ENCODE measurements at places on chromosomes 12 and 14.

DNA sequence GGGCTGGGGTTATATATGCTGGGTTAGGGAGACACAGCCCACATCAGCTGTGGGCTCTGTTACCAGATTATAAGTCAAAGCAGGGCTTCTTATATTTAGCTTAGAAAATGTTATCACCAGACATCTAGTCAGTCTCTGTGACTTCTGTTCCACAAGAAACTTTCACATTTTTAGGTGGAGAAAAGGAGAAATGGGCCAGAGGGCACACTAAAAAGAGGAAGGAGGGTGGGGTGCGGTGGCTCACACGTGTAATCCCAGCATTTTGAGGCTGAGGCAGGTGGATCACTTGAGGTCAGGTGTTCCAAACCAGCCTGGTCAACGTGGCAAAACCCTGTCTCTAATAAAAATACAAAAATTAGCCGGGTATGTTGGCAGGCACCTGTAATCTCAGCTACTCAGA, 28.0 kb upstream of the SLC38A1 start:
- DNase-seq = no peak

- DNase-seq = no peak
These were observed 2.6 kb downstream of the MAP3K12 start for GRCh38 chr12:53496752-53497032.

- DNase-seq = no peak
These were observed 19.2 kb upstream of the CYP46A1 start for GRCh38 chr14:99664937-99665273.

GRCh38 chr12:98745578-98746391, 100.7 kb downstream of the APAF1 start:
- DNase-seq = no peak

GRCh38 chr14:105317546-105317945, 3.0 kb downstream of the PACS2 start:
- DNase-seq = no peak

DNA sequence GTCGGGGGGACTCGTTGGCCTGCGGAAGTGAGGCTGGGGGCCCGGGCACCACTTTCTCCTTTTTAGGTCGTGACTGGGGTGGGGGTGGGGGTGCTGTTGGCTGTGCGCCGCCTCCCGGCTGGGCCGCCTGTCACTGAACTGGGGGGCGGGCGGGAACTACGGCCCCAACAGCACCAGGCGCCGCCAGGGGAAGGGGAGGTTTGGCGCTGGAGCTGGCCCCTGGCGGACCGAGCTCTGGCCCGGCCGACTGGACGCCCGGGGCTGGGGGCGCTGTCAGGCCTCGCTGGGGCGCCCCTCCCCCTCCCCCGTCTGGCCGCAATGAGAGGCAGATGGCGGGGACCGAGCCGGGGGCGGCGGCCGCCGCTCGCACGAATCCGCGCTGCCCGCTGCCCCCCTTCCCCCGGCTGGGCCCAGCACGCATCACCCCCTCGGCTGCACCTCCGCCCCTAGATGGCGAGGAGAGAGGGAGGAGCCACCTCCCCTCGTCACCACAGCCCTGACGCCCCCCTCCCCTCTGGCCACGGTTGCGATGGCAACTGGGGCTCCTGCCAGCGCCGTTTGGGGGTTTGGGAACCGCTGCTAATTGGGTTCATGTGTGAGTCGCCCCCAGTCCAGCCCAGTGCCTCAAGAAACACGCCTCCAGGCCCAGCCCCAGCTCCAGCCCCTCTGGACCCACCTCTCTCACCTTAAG, 723 bp downstream of the NFATC4 start:
- DNase-seq = peak; percentile 65

DNA sequence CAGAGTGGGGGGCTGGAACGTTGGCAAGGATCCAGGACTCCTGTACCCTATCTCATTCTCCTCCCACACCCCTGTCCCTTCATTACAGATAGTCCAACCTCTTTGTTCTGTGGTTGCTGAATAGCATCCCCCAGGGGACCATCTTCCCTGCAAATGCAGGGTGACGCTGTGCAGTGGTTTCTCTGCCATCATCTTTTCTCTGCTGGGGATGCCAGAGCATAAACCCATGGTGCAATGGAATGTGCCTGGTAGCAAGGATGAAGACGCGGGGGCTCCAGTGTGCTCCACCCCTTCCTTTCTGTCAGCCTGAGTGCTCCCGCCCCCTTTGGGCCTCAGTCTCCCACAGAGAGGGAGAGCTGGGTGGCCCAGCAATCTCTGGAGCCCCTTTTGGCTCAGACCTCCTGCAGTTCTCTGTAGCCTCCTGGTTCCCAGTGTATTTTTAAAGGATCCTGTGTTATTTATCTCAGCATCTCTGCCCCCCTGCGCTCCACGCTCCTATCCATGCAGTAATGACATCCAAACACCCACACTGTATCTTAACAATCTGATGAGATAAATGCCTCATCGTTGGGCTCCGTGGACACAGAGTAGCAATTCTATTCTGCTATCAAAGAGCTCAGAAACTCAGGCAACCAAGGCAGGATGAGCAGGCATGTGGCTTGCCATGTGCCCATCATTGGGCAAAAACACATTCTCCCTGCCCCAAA, 212.8 kb downstream of the CACNA1C start:
- no peak for DNase-seq

DNA sequence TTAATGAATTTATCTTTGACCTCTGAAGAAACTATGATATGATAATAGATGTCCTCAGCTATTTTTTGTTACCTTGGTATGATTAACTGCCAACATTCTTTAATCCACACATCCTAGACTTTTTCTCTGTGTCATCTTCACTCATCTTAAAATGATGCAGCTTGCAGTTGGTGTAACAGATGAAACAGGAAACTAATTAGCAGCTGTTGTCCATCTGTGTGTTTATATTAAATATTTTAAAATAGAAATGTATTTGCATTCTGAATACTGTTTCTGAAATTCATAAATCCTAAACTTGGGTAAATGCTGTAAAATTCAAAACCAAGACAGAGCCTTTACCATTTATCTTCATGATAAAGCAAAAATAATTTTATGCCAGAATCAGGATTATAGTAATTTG, 56.1 kb upstream of the GARIN2 start:
- DNase-seq = no peak

GRCh38 chr12:114964841-114965240, 280.9 kb upstream of the TBX3 start:
- no peak for DNase-seq

DNA sequence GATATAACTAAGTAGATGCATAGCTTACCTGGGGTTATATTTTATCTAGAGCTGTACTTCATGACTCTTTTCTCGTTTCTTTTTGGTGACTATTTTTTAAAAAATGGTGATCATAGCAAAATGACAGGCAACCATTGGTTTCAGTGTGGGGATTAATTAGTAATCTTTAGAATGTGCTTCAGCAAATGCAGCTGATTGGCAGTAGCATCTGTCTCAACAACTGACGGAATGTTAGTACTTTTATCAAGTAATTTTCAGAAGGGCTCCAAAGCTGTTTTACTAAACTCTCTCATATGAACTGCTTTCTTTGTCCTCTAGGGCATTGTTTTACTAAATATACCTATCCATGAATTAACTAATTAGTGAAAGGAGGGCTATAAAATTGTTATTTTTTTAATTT, 117.6 kb downstream of the TRMT5 start:
- no peak for DNase-seq

- DNase-seq = no peak
These were observed 456.5 kb upstream of the LMO3 start for GRCh38 chr12:17062267-17063036.

DNA sequence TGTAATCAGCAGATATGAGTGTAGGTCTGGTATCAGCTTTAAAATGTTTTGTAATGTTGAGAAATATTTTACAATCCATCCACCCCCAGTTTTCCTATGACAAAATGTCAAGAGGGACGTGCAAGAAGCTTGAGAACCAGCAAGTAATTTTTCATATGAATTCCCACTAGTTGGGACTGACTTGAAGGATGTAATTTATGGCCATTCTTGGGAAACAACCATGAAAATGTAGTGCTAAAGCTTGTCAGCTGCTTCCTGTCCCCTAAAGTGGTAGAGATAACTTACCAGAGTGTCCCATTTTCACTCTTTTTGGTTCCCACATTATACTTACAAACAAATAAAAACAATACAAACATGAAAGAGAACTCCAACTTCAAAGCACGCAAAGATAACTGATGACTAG, 63.9 kb downstream of the RERG start:
- DNase-seq = no peak

DNA sequence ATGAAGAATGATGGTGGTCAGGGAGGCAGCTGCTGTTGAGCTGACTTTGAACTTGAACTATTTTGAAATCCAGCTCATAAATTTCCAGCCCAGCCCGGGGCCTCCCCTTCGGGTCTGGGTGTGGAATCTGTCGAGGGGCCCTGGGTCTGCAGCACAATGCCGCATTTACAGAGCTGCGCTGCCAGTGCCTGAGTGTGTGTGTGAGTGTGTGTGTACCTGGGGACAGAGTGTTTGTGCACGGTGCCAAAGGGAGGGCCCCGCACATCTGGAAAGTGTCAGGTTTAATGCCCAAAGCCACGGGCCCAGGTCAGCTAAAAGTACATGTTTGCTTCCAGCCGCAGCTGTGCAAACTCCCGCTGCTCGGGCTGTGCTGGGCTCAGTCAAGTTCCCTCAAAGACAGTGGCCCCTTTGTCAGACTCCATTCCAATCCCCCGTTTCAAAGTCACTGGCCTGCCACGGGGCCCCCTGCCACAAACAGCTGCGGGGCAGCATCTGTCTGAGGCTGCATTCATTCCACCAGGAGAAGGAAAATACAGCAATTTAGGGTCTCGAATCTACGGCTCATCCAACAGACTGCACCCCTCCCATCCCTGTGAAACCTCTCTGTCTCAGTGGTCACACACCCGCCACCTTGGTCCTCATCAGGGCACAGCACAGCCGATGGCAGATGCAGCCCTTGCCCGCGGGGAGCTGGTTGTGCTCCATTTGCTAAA, 16.3 kb upstream of the RFLNA start:
- DNase-seq = no peak

- no peak for DNase-seq
These were observed 137.0 kb downstream of the ZFP36L1 start for GRCh38 chr14:68655911-68656316.

- no peak for DNase-seq
These were observed 883.7 kb upstream of the TMEM132C start for GRCh38 chr12:127383281-127383680.

DNA sequence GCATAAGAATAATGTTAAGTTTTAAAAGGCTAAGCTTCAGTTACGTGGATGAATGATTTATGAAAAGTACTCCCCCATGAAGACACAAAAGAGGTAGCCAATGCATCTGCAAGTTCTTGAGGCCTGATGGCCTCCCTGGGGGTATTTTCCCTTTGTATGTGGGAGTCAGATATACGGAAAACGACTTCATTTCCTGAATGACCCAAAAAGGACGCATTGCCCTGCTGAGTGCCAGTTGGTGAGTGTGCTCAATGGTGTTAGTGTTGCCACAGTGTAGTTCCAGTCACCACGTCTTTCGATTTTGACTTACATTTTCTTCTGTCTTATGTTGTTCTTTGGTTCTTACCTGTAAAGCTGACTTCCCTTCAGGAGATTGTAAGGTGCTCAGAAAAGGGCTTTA, 8.0 kb downstream of the ETV6 start:
- no peak for DNase-seq

DNA sequence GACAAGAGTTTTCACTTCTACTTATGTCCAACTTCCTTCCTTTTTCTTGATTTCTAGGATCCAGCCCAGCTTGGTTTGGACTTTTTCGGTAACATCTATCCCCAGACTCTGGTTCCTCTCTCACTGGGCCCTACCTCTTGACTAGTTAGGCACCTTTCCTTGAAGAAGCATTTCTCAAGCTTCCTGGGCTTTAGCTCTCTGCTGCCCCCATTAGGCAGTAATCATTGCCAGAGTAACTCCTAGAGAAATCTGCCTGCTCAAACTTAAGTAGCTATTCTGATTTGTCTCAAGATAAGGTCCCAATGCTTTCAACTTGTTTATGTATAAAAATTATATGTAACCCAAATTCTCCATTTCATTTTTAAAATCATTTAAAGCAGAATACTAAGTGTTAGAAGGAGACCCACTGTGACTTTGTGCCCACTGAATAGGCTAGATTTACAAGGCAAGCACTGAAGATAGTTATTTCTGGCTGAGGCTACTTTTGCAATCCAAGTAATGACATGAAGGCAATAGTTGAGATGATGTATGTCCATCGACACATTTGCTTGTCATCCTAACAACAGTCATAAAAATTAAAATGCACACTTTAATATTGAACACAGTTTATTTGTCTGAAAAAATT, 275.0 kb upstream of the G2E3 start:
- no peak for DNase-seq

GRCh38 chr14:99888149-99888548, 94.9 kb downstream of the EML1 start:
- no peak for DNase-seq

DNA sequence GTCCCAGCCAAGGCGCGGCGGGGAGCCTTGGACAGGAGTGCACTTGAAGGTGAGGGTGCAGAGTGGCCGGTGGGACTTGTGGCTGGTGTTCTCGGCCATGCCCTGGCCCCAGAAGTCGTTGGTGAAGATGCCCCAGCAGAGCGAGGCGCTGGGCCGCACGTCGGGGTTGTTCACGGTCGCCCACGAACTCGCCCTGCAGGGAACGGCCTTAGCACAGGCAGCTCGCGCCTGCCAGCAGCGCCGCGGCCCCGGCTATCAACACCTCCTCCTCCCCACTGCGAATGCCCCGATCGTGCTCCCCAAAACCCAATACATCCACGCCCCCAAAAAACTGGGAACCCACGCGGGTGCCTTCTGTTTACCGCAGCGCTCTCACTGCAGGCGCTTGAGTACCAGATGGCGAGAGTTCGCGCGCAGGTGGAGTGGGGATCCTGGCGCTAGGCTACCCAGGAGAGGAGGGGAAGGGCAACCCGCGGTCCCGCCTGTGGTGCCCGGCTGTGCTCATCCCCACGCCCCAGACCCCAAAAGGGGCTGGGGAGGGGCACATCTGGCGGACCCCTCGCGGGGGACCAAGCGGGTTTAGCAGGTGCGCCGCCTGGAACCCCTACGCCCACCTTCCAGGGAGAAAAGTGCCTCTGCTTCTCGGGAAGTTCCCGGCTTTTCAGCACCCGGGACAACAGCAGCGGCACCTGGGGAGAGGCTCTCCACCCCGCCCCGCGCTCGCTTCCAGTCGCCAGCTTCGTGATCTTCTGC, 386.3 kb upstream of the TMTC1 start:
- DNase-seq = no peak

DNA sequence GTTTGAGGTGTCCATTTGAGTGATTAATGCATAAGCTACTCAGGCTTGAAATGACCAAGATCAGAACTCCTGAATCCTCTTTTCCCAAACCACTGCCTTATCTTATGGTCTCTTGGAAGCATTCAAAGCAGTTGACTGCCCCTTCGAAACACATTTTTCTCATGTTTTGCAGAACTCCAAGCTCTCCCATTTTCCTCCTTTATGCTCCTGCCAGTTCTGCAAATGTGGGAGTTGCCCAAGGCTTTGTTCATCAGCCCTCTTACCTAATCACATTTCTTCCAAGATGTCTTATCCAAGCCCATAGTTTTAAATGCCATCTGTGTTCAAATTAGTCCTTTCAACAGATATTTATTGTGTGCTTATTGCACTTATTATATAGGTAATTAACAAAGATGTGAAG, 1.8 kb upstream of the DNAAF2 start:
- no peak for DNase-seq

GRCh38 chr12:80233926-80234325, 134.6 kb downstream of the OTOGL start:
- no peak for DNase-seq

Data from CD4-positive, alpha-beta T cell treated with Interleukin-15 for 1 hour (primary cell).